NCI-H1105 (cell line): ENCODE measurements at places on chromosomes 6 and 20.

GRCh38 chr20:53773792-53774401 is 180.3 kb upstream of the ZNF217 start:
- DNase-seq = no peak

GRCh38 chr6:24991810-24992467 is 56.2 kb upstream of the RIPOR2 start:
- peak; percentile 59 for DNase-seq

DNA sequence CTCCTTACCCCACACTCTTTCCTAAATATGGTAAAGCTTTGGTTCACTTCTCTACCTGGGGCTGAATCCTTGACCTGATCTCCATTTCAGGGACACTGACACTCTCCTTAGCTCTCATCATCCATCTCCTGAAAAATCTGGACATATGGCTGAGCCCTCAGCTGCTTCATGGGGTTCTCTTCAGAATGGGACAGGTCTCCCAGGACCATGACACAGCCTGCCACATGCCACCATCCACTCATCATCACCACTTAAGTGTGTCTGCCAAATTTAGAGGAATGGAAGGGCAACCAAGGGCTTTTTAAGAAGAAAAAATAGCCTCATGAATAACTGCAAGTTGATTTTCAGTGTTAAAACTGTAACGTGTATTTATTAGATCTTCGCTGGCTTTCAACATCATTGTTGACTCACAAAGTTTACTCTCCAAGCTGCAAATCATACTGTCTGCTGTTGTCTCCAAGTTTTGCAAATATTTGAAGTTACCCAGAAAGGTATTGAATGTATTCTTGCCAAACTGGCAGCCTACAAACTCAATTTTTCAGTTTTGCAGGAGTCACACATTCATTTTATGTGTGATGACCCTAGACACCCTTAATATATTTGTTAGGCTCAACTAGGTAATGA is 41.1 kb downstream of the HS3ST5 start:
- no peak for DNase-seq

DNA sequence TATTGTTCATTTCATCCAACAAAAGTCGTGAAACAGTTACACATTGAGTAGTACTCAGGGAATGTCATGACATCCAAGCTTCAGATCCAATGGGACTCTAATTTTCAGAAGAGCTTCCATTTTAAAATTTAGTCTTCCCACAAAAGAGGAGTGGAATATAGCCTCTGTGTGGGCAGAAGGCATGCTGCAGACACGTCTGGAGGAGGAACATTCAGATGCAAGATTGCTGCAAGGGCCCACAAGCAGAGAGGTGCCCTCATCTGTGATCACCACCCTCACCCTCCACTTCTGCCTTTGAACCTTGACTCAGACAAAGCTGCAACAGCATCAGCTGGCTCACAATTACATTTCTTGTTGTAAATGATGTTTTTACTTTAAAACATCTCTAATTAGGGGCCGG is 29.9 kb downstream of the NRN1 start:
- no peak for DNase-seq

GRCh38 chr6:43865932-43866645 is 96.1 kb downstream of the VEGFA start:
- DNase-seq = no peak

GRCh38 chr6:42279144-42279781 is 61.6 kb upstream of the MRPS10 start:
- DNase-seq = no peak
